ENCODE measurements at places on chromosomes 4 and X.

GRCh38 chrX:109535578-109535977 lies 1.1 kb upstream of the NXT2 start:
- H3K4me1 ChIP-seq, result peaks cover 2% of the 10 kb centered on the region
- no peaks in the 10 kb centered on the region for H3K36me3 ChIP-seq
- H3K4me3 ChIP-seq, result peak overlapping the region; percentile 6
- H3K27me3 ChIP-seq, result peaks cover 4% of the 10 kb centered on the region
- H3K27ac ChIP-seq, result no peak overlapping the region

GRCh38 chrX:31663172-31663571 lies 591.3 kb upstream of the FTHL17 start:
- DNase-seq, result no peak
- H3K27ac ChIP-seq, result no peak overlapping the region
- no peaks in the 10 kb centered on the region for H3K4me1 ChIP-seq
- H3K4me3 ChIP-seq, result no peak overlapping the region

GRCh38 chrX:151815398-151815797 lies 80.9 kb downstream of the CNGA2 start:
- H3K27me3 ChIP-seq, result peaks cover 2% of the 10 kb centered on the region
- DNase-seq, result no peak
- no peaks in the 10 kb centered on the region for H3K36me3 ChIP-seq
- no peak overlapping the region for H3K27ac ChIP-seq
- no peaks in the 10 kb centered on the region for H3K4me1 ChIP-seq

- H3K27me3 ChIP-seq, result peaks cover 1% of the 10 kb centered on the region
- H3K27ac ChIP-seq, result no peak overlapping the region
- H3K4me1 ChIP-seq, result no peaks in the 10 kb centered on the region
- DNase-seq, result peak; percentile 11
- no peak overlapping the region for H3K4me3 ChIP-seq
Measured at GRCh38 chrX:15946783-15947580, 92.4 kb upstream of the AP1S2 start.

DNA sequence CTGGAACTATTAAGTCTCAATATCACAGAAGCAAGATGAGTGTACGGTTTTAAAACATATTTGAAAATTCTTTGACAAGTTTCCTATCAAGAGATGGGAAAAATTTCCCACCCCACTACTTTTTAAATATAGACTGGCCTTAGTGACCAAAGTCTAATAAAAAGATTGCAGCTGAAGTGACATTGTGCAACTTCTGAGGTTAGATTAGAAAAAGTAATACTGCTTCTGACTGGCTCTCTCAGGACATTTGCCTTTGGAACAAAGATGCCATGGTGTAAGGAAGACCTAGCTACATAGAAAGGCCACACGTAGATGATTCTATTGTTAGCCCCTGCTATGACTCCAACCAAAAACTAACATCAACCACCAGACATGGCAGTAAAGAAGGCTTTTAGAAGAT lies 138.7 kb upstream of the FAM47C start:
- no peaks in the 10 kb centered on the region for H3K36me3 ChIP-seq
- H3K27ac ChIP-seq, result no peak overlapping the region
- H3K27me3 ChIP-seq, result no peaks in the 10 kb centered on the region
- DNase-seq, result no peak
- H3K4me1 ChIP-seq, result no peaks in the 10 kb centered on the region

DNA sequence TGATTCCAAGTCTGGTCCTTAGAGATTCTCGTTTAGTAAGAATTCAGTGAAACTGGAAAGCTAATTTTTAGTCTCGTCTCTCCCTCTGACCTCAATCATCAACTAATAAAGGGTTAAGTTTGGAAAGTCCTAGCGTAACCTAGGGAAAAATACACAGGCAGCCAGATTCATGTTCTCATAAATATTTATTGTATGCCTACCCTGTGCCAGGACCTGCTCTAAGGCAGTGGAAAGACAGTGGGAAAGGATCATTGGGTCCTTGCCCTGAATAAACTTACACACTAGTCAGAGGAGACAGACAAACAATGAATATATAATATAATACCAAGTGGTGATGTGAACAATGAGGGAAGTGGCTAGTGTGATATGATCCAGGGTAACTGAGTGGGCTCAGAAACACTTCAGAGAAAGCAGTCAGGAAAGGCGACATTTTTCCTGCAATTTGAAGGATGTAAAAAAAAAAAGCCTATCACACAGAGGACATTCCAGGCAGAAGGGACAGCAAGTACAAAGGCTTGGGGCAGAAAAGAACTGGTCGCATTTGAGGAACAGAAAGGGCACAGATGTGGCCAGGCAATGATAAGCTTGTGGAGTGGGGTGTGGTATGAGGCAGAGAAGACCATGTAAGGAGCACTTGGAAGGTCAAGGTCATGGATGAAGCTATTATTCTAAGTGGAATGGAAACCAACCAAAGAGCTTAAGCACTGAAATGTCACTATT lies 128.8 kb downstream of the AMELX start:
- H3K27ac ChIP-seq, result no peak overlapping the region
- H3K27me3 ChIP-seq, result peaks cover 11% of the 10 kb centered on the region
- H3K36me3 ChIP-seq, result no peaks in the 10 kb centered on the region
- no peaks in the 10 kb centered on the region for H3K4me1 ChIP-seq
- H3K4me3 ChIP-seq, result no peak overlapping the region

DNA sequence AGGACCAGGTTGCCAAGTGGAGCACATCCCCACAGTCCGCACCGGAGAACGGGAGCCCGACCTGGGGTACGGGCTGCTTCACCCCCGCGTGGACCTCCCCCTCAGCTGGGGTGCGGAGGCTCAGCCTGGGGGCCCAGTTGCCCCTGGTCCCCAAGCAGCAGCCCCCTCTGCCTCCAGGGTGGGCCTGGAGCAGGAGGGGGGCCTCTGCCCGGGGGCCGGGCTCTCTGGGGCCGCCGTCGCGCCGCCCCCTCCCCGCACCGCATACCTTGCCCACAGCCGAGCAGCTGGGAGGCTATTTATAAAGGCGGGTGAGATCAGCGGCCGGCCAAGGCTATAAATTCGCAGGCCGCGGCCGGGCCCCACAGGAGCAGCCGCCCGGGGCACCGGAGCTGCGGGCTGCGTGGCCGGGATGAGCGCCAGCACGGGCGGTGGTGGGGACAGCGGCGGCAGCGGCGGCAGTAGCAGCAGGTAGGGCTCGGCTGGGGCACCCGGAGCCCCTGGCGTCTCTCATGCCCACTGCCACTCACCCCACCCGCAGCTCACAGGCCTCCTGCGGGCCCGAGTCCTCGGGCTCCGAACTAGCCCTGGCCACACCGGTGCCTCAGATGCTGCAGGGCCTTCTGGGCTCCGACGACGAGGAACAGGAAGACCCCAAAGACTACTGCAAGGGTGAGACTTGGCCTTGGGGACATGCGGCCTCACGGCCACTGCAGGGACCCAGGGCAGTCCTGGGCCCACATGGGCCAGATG lies at the start of gene SRPK3:
SRPK3 (plus strand) TSS at position 364 of the 750 bp plus-strand sequence; CDS start at position 410, 46 bp downstream.
- H3K4me1 ChIP-seq, result no peaks in the 10 kb centered on the region
- no peak for DNase-seq
- no peaks in the 10 kb centered on the region for H3K36me3 ChIP-seq
- H3K27me3 ChIP-seq, result peaks cover 5% of the 10 kb centered on the region
- H3K4me3 ChIP-seq, result no peak within 1 kb of the TSS
- H3K27ac ChIP-seq, result no peak within 1 kb of the TSS

- no peak for DNase-seq
- no peaks in the 10 kb centered on the region for H3K27me3 ChIP-seq
- no peaks in the 10 kb centered on the region for H3K36me3 ChIP-seq
- no peak overlapping the region for H3K4me3 ChIP-seq
- H3K4me1 ChIP-seq, result peaks cover 5% of the 10 kb centered on the region
Measured at GRCh38 chr4:94690851-94691254, 66.9 kb upstream of the BMPR1B start.

- no peaks in the 10 kb centered on the region for H3K4me1 ChIP-seq
- H3K27me3 ChIP-seq, result no peaks in the 10 kb centered on the region
- no peak for DNase-seq
- H3K4me3 ChIP-seq, result no peak overlapping the region
- H3K27ac ChIP-seq, result no peak overlapping the region
- H3K36me3 ChIP-seq, result peaks cover 30% of the 10 kb centered on the region
Measured at GRCh38 chr4:142092941-142093340, 456.6 kb downstream of the IL15 start.

DNA sequence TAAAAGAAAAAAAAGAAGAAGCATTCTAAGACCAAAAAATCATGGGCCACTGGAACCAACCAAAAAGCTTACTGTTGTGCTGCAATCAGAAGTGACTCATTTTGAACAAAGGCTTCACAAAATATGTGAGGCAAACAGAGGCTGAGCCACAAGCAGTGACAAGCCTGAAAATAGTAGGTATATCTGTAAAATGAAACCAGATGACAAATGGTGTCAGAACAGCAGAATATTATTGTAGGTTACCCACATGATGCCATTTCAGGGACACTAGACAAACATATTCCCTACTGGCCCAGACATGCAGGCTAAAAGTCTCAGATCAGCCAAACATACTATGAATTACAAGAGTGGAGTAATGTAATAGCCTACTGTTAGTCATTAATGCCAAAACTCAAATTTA lies 1301.8 kb upstream of the DIAPH2 start:
- H3K4me1 ChIP-seq, result no peaks in the 10 kb centered on the region
- no peak overlapping the region for H3K4me3 ChIP-seq
- no peak overlapping the region for H3K27ac ChIP-seq
- H3K36me3 ChIP-seq, result no peaks in the 10 kb centered on the region
- H3K27me3 ChIP-seq, result no peaks in the 10 kb centered on the region
- DNase-seq, result no peak

DNA sequence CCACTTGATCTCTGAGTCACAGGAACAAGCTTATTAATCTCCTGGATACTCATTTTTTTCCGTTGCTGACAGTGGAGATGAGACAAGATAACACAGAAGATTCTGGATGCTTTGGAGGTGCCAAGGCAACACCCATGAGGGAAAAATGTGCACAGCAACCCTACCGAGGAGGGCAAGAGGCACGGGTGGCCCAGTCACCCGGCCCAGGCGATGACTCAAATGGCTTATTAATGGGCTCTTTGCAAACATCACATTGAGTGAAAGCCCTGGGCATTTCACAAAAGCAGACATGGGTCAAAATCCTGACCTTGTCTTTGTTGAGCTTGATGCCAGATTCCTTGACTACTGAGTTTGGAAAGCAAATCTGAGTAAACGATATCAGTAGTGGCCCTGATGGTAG lies 315.1 kb downstream of the STK32B start:
- no peak for DNase-seq
- H3K27me3 ChIP-seq, result no peaks in the 10 kb centered on the region
- no peak overlapping the region for H3K27ac ChIP-seq
- no peaks in the 10 kb centered on the region for H3K36me3 ChIP-seq
- H3K4me3 ChIP-seq, result no peak overlapping the region

GRCh38 chrX:48945517-48946348 lies 11.7 kb downstream of the OTUD5 start:
- peak overlapping the region; percentile 39 for H3K27ac ChIP-seq
- peak; percentile 67 for DNase-seq
- peaks cover 31% of the 10 kb centered on the region for H3K36me3 ChIP-seq
- H3K4me1 ChIP-seq, result peaks cover 52% of the 10 kb centered on the region
- no peak overlapping the region for H3K4me3 ChIP-seq
- no peaks in the 10 kb centered on the region for H3K27me3 ChIP-seq

DNA sequence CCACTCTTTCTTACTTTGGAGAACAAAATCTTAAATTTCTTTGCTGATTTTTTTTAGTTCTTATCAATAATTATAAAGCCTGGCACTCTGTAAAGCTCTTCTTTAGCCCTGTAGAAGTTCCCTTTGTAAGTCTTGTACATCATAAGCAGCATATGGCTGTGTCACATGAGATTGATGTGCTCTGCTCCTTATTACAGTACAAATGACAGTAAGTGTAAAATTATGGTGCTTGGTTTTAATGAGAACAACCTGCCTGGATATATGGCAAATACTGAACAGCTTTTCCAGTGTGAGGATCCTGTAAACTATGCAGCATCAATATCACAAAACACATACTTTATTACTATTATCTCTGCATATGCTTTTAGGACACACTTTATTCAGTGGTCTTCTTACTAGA lies 145.9 kb upstream of the GNPDA2 start:
- no peaks in the 10 kb centered on the region for H3K27me3 ChIP-seq
- no peak overlapping the region for H3K27ac ChIP-seq
- DNase-seq, result no peak
- H3K4me1 ChIP-seq, result no peaks in the 10 kb centered on the region
- no peaks in the 10 kb centered on the region for H3K36me3 ChIP-seq

All from activated CD8-positive, alpha-beta T cell treated with anti-CD3 and anti-CD28 coated beads for 36 hours (primary cell).